Activated naive CD4-positive, alpha-beta T cell treated with Interleukin-2 at 50 U/mL for 16 hours (primary cell): ENCODE measurements at places on chromosomes 4 and X.

- no peak for DNase-seq
Observed at GRCh38 chr4:19531906-19532848, 719.5 kb upstream of the SLIT2 start.

DNA sequence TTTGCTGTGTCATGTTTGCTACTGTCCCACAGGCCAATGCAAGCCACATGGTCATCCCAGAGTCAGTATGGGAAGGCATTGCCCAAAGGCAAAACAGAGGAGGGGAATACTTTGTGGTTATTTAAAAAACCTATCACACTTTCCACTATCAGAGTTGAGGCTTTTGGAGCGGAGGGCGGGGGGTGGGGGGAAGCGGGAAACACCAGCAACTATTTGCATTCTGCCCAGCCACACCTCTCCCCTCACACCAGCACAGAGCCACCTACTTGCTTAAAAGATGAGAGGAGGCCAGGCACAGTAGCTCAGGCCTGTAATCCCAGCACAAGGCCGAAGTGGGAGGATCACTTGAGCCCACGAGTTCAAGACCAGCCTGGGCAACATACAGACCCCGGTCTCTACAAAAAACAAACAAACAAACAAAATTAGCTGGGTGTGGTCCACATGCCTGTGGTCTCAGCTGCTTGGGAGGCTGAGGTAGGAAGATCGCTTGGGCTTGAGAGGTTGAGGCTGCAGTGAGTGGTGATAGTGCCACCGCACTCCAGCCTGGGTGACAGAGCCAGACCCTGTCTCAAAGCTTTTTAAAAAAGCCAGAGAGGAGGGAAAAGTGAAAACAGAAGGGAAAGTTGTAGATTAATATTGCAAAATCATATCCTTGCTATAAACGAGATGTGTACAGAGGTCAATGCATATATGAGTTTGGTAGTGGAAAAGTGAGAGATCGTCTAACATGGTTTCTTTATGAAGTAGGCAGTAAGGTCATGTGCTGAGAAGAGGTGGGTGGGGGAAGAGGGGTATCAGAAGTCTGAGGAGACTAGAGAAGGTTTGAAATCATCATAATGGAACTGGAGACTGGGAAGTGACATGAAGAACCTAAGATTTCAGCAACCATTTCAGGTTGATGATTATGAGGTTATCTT lies 1.9 kb upstream of the CHST7 start:
- DNase-seq, result no peak

DNA sequence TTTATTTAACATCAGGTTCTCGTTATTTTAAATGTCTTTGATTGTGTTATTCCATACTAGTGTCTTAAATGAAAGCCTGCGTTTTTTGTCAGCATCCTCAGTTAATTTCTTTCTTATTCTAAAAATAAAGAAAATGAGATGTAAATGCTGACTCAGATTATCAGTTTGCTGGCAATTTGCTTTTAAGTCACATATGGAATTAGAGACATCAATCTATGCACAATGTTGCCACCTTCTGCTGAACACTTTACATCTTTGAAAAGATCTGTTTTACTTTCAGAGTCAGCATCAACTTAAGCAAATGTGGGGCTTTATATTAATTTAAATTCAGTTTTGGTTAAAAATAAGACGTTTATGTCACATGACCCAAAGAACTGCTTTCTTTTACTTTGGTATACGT lies 99.2 kb downstream of the ADGRL3 start:
- DNase-seq, result no peak

- no peak for DNase-seq
Observed at GRCh38 chr4:103375278-103375677, 177.1 kb upstream of the CENPE start.

GRCh38 chrX:46294234-46294633 lies 251.0 kb downstream of the ZNF674 start:
- no peak for DNase-seq

DNA sequence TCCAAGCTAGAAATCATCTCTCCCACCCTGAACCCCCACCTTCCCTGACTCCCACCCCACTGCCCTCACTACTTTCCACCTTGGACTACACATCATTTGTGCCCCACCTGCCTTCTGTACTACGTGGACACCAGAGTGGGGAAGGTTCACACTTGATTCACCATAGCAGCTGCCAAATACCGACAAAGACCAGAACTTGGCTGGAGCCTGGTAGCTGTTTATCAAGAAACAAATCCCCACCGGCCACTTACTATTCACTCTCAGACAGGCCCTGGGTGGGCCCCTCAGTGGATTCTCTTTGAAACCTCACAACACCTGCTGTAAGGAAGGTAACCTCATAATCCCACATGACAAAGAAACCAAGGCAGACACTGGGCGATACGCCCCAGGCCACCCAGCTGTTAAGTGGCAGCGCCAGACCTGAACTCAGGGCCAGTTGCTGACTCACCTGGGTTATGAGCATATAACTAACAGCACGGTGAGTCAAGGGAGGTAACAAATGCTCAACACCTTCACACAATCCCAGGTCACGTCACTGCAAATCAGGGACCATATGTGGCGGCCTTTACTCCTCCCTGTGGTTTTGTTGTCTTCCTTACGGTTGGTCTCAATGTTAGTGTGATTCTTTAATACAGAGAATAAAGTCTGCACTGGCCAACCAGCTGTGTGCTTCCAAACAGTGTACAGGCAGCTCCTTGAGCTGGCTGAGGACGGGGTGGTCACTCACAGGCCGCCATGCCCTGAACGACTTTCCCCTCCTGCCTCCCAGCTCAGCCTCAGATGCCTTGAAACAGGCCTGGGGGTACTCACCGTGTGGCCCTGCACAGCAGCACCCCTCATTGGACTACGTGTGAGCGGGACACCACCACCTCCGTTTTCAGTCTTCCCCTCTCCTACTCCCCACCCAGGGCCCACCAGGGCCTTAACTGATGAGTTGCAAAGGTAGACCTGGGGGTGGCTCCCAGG lies 7.5 kb downstream of the WDR1 start:
- peak; percentile 57 for DNase-seq

- no peak for DNase-seq
Observed at GRCh38 chrX:8726031-8726652, 5.8 kb downstream of the ANOS1 start.

- no peak for DNase-seq
Observed at GRCh38 chrX:52995987-52996331, 37.6 kb upstream of the FAM156A start.

- no peak for DNase-seq
Observed at GRCh38 chr4:47465004-47465403, 1.5 kb upstream of the COMMD8 start.

DNA sequence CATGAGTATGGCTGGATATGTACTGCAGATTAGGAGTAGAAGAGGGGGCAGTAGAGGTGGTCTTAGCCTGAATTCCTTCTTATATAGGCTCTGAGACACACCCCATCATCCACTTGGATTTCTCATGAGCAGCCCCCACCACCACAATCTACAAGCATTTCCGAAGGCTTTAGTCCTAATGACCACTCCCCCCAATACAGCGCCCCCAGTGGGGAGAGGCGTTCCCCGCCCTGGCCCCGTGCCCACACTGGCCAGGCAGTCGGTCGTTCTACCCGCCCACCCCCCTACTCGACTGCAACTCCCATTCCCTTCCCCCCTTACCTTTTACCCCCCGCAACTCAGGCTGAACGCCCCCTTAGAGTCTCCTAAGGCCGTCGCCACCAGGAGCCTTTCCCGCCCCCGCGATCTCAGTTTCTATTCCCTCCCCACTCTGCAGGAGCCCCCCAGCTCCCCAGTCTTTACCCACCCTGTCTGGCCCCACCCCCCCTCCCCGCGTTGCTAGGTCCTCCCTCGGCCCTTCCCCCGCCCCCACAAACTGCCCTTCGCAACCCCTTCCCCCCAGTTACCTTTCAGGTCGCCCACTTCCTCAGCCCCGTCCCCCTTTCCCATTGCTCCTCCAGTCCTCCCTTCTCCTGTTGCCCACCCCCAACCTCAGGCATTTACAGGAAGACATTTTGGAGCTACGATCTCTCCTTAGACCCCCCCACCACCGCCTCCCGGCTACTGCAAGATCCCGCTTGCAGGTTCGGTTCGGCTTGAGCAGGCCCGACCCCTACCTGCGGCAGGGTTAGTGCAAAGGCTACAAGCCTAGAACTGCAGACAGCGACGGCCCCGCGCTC lies 468 bp downstream of the ZMYM3 start:
- peak; percentile 43 for DNase-seq

DNA sequence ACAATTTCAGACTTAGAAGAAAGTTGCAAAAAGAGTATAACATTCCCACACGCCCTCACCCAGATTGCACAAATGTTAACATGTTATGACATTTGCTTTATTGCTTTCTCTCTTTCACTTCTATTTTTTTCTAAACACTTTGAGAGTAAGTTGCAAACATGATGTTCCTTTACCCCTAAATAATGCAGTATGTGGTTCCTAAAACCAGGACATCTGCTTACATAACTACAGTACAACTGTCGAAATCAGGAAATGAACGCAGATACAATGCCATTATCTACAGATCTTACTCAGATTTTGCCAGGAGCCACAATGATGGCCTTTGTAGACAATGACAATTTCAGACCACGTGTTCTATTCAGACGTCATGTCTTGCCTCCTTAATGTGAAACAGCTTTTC lies 22.4 kb downstream of the SH3TC1 start:
- no peak for DNase-seq

- no peak for DNase-seq
Observed at GRCh38 chr4:73275318-73275654, 16.7 kb upstream of the ANKRD17 start.

DNA sequence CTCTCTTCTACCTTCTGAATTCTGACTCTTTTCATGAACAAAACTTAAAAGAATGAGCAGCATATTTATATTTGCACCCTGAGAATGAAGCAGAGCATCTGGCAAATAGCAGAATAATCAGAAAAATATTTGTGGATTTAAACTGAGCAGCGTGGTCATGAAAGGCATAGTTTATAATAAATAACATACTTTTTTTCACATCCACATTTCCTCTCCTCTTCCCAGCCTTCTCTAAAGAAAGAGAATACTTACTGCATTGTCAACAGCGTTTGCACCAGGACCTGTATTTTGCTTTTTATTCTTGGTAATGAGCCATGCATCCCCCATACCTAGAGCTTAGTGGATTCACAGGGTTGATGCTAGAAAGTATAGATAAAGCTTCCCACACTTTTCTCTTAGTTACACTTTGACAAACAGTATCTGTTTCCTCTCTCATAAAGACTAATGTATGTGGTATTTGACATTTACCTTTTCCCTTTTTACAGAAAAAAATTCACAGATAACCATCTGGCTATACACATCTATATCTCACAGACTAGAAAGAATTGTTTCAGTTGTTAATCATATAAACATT lies 131.5 kb downstream of the PRSS12 start:
- DNase-seq, result no peak

GRCh38 chrX:49187028-49187394 lies 838 bp upstream of the PRICKLE3 start:
- no peak for DNase-seq

GRCh38 chrX:41457613-41458192 lies 10.6 kb downstream of the NYX start:
- no peak for DNase-seq

DNA sequence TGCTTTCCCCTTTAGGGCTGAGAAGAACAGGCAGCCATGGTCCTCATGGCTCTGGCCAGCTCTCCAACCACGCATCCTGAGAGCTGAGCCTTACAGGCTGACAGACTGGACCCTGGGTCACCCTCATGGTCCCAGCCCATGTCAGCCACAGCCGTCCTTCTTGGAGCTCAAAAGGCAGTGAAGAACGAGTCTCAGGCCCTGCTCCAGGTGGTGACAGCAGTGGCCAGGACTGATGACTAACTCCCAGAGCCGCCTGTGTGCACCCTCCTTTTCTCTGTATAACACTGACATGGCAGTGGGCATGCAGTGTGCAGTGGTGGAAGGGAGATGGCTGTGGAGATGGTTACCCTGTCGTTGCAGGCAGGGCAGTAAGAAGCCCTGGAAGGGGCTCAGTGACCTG lies 10.3 kb upstream of the DUSP9 start:
- DNase-seq, result no peak

- no peak for DNase-seq
Observed at GRCh38 chrX:24372021-24372763, 11.8 kb downstream of the SUPT20HL1 start.

DNA sequence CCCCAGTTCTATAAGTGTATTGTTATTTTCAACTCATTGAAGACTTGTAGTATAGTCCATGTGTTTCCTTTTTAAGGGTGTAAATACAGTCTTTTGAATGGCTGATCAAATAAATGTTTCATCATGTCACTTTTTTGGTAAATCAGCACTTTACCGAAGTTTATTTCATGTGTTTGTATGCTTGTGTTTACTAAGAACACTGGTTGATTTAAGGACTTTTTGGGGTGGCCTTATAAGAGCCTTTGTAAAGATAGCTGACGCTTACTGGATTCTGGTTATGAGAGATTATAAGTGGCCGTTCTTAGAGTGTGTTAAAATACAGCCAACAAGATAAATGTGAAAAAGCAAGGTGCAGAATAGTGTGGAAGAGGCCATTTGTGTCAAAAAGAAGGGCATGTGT lies 2.6 kb downstream of the UBE2K start:
- DNase-seq, result no peak

GRCh38 chrX:17187136-17187756 lies 187.8 kb upstream of the NHS start:
- no peak for DNase-seq

DNA sequence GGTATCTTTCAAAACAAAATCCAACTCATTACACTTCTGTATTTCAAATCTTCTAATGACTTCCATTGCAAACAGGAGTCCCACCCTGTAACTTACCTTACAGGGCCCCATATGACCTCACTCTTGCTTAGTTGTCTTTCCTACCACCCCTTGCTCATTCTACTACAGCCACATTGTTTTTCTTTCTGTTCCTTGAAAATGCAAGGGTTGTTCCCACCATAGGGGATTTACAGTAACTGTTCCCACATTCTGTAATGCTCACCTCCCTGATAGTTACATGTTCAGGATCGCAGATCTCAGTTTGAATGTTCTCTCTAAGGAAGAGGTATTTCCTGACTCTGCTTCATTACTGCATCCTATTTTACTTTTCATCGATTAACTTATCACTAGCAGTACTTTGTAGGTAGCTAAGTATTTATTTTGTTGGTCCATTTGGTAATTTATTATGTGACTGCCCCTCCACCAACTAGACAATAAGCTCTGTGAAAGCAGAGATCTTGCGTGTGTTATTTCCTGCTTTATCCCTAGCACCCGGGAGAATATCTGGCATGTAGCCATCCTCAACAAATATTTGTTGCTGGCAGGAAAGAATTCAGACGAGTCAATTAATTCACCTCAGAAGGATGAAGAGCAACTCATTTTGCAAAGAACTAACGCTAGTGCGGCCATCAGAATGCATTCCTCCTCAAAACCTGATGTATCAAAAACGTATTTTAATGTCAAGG lies 21.4 kb downstream of the MAOB start:
- no peak for DNase-seq

DNA sequence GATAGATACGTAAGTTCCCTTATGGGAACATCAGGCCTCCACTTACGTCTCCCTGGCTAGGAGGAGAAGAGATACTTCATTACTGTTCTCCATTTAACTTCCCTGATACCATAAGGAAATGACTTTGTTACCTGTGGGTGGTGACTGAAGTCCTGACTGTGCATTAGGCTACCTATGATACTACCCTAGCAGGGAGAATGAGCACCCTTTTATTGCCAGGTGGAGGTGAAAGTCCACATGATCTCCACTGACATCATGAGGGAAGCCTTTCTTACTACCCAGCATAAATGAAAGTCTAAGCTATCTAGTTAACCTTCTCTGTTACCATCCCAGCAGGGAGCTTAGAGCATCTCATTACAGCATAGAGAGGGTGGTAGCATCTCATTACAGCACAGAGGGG lies 24.4 kb upstream of the LAMTOR3 start:
- DNase-seq, result no peak
